Suppressor macrophage (primary cell): ENCODE measurements at places on chromosomes 1 and 21.
A peak's percentile ranks its signal among the peaks of the same experiment; 100 is the strongest.

DNA sequence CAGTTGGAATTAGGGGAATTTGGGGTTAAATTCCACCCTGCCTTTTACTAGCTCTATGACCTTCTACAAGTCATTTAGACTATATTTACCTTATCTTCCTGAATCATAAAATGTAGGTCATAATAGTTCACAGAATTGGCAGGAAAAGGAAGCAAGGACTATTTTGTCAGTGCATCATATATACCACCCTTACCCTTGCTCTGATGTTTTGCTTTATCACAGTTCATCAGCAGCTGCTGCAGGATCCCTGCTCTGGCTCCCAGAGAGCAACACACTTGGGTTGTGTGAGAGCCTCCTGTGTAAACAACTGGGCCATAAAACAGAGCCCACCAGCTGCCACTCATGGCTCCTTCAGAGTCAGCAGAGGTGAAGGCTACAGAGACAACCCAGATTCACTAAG lies 631.6 kb upstream of the CAMK1G start:
- DNase-seq: no peak

DNA sequence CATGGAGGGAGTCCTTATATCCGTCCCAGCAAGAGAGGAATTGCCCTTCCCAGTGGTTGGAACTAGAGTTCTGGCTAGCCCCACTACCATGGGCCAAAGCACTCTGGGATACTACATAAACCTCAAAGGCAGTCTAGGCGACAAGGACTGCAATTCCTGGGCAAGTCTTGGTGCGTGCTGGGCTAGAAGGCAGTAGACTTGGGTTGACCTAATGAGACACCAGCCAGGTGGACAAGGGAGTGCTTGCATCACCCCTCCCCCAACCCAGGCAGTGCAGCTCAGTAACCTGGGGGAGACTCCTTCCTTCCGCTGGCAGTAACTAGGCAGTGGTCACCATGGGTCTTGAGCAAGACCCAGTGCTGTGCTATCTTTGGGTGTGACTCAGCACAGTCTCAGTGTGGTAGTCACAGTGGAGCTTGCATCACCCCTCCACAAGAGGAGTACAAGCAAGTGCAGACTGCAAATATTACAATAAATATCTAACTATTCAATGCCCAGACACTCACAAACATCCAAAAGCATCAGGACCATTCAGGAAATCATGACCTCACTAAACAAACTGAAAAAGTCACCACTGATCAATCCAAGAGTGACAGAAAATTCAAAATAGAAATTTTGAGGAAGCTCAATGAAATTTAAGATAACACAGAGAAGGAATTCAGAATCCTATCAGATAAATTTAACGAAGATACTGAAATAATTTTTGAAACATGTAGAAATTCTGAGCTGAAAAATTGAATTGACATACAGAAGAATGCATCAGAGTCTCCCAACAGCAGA lies 84.7 kb upstream of the LYPLAL1 start:
- peak; percentile 94 for DNase-seq

- DNase-seq: peak; percentile 11
Observed at GRCh38 chr1:227786673-227787512, 28.6 kb upstream of the PRSS38 start.

GRCh38 chr1:40768146-40768990 lies 15.2 kb upstream of the KCNQ4 start:
- no peak for DNase-seq

- DNase-seq: no peak
Observed at GRCh38 chr1:55970526-55971110, 608.7 kb downstream of the PLPP3 start.

DNA sequence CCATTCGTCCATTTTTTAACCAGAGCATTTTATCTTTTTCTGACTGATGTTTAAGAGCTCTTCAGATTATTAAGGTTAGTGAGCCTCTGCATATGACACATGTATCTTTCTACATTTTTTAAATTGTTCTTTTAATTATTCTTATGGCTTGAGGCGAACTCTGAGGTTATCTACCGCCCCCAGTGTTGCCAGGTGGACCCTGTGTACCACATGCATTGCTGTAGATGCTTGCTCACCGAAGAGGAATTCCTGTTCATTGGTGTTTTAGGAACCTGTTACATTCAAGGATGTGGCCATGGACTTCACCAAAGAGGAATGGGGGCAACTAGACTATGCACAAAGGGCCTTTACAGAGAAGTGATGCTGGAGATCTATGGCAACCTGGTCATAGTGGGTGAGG lies 31.8 kb downstream of the ZNF684 start:
- DNase-seq: no peak

- no peak for DNase-seq
Observed at GRCh38 chr1:58041621-58042020, 504.9 kb downstream of the OMA1 start.

DNA sequence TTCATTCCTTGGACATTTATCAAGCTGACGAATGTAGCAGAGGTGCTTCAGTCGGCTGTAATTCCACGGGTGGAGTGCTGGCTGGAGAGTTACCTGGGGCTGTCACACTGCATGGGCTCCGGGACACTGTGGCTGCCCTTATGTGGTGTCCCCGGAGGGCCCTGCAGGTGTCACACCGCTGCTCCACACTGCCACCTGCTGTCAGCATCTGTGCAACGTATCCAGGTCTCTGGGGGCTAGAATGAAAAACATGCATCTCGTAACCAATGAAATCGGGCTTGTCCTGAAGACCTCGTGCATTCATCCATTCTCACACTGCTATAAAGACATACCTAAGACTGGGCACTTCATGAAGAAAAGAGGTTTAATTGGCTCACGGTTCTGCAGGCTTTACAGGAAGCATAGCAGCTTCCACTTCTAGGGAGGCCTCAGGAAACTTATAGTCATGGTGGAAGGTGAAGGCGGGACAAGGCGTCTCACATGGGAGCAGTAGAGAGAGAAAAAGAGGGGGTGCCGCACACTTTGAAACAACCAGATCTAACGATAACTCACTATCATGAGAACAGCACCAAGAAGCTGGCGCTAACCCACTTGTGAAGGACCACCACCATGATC lies 46.7 kb upstream of the PCBP3 start:
- peak; percentile 87 for DNase-seq

- DNase-seq: no peak
Observed at GRCh38 chr1:60033066-60033465, 40.5 kb downstream of the C1orf87 start.

- DNase-seq: no peak
Observed at GRCh38 chr21:22961258-22961657, 1963.0 kb downstream of the NCAM2 start.

DNA sequence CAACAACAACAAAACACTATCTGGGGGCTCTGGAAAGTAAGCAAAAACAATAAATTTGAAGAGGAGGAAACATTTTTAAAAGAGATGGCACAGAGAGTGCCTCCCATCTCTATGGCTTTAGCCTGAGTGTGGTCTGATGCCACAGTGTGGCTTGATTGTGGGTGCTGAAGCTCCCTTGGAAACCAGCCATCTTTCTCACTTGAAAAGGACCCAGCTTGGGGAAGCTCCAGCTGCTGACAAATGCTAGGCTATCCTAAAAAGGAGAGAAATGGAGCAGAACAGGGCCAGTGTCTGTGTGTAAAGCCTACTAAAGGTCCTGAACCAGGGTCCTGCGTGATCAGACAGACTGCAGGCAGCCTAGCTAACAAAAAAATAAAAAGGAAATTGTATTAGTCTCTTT lies 642.0 kb upstream of the PTBP2 start:
- DNase-seq: no peak

DNA sequence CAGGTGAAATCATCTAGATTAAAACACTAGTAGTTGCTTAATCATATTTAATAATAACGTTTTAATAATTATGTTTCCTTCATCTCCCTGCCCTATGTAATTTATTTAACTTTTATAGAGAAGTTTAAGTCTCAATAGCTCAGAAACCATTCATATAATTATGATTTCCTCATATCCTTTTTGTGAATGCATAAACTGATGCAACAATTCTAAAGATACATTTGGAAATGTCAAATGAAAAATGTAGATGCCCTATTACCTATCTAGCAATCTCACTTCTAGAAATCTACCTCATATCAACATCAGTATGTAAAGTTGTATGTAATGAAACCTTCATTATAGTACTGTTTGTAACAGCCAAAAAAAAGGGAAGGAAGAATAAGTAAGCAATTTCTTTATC lies 10.5 kb downstream of the DRAM2 start:
- DNase-seq: peak; percentile 27

DNA sequence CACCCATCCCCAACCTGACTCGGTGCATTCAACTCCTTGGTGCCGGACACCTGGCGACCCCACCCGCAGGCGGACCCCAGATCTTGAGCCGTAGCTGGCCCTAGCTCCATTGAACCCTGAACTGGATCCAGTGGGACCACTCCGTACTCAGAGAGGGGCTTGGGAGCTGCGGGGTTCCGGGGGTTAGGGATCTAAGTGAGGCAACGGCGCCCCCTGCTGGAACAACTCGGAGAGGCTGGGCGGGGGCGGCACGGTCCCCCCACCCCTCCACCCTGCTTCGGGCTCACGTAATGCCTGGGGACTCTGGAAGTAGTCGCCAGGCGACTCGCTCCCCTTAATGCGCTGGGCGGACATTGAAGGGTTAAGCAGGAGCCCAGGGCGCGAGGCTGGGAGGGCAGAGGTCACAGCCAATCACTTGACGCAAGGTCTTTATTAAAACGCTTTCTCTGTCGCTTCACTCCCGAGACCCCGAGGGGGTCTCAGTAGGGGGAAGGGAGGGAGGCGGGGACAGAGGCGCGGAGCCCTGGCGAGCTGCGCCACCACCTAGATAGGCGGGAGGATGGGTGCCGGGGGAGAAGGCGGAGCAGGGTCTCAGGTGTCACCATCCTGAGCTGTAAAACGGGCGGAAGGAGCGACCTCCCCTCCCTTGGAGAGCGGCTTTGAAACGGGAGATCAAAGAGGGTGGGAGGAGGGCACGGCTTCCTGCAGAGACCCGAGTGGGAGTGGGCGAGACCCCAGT lies 704 bp upstream of the CRABP2 start:
- peak; percentile 70 for DNase-seq

DNA sequence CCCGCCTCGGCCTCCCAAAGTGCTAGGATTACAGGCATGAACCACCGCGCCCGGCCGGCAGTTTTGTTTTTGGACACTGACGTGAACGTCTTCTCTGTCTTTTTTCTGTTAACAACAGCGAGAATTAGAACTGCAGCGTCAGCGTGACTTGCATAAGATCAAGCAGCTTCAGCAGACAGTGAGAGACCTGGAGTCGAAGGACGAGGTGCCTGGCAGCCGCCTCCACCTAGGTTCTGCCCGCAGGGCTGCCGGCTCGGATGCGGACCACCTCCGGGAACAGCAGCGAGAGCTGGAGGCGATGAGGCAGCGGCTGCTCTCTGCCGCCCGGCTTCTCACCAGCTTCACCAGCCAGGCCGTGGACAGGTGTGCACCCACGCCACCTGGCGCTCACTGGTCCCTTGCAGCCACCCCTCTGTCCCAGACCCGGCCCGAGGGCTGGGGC lies 22.9 kb upstream of the DIP2A start:
- no peak for DNase-seq

- DNase-seq: no peak
Observed at GRCh38 chr1:9628541-9629444, 22.7 kb upstream of the PIK3CD start.

- no peak for DNase-seq
Observed at GRCh38 chr1:68015369-68015768, 35.1 kb downstream of the DIRAS3 start.

DNA sequence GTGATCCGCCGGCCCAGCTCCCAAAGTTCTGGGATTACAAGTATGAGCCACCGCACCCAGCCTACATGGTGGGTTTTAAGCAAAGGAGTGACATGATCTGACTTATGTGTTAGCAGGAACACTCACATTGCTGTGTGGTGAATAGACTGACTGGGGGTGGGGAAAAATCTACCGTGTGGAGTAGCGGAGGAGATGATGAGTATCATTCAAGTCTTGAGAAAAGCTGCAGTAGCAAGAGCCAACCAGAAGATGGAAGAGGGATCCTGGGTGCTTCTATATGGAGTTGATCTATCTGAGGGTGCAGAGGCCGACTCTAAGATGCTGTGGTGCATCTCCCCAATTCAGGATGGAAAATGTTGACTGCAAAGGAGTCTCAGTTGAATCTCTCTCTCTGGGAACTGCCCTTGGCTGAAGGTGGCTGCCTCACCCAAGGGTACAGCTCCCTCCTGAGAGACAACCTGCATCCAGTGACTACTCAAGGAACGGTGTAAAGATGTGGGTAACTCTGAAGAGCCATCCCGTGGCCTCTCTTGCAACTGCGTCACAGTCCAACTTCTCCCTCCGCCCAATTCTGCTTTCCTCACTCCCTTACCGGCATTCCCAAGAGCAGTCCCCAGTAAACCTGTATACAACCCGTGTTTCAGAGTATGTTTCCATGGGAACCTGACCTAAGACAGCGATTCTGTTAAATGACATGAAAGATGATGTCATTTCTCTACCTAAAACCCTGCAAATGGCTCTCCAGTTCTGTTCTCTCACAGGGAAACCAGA lies 7.4 kb upstream of the B3GALNT2 start:
- DNase-seq: no peak

GRCh38 chr1:25369241-25369640 lies 31.1 kb downstream of the TMEM50A start:
- peak; percentile 11 for DNase-seq

- no peak for DNase-seq
Observed at GRCh38 chr1:154434346-154435085, 29.4 kb downstream of the IL6R start.

DNA sequence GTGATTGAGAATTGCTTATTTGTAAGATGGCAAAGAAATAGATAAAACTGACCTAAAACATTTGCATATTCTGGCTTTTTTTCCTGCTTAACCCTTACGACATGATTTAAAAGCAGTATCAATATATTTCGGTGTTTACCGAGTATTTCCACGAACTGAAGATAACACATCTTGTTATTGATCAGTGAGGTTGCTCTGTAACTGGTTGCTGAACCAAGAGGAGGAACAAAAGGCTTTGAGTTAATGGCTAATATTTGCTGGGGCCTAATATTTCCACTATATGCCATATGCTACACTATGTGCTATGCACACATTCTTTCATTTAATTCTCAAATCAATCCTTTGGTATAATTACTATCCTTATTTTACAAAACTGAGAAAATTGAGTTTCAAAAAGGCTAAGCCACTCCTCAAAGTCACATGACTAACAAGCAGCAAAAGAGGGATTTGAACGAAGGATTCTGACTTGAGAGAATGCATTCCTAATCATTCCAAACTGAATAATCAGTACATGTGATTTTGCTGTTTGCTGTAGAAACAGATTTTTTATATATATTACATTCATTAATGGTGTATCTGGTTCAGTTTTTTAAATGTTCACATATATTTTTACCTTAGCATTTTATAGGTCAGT lies 346.0 kb downstream of the USP25 start:
- DNase-seq: no peak
